Lower lobe of right lung (tissue), 2 donors: ENCODE measurements at places on chromosomes 12 and 14. TPM values are rescaled to one million over a fixed set of nuclear protein-coding genes. Genes with fewer than 3 reads are reported as not detected.

Gene ETFBKMT
- 4.0 TPM for total RNA-seq

Gene RNASE7
- total RNA-seq: not detected

Gene PROX2
- total RNA-seq: 0.12 TPM

Gene SLCO1C1
- 0.92 TPM for total RNA-seq

Gene VRTN
- total RNA-seq: not detected

Gene NPFF
- not detected for total RNA-seq

Gene DDHD1
- 32.6 TPM for total RNA-seq

Gene KRT8
- total RNA-seq: 139 TPM

Gene MYF5
- total RNA-seq: not detected

Gene OTOGL
- 0.32 TPM for total RNA-seq

Gene LRRC10
- not detected for total RNA-seq

Gene PSMB11
- total RNA-seq: not detected

Gene CPNE6
- not detected for total RNA-seq

Gene SLC38A4
- total RNA-seq: 1.1 TPM

Gene ANP32D
- not detected for total RNA-seq

Gene EML1
- 34.5 TPM for total RNA-seq

Gene ADCY6
- 42.7 TPM for total RNA-seq

Gene SLC22A17
- 10.6 TPM for total RNA-seq

Gene SLC25A3
- 348 TPM for total RNA-seq
